ENCODE measurements at places on chromosomes 13 and 19.

DNA sequence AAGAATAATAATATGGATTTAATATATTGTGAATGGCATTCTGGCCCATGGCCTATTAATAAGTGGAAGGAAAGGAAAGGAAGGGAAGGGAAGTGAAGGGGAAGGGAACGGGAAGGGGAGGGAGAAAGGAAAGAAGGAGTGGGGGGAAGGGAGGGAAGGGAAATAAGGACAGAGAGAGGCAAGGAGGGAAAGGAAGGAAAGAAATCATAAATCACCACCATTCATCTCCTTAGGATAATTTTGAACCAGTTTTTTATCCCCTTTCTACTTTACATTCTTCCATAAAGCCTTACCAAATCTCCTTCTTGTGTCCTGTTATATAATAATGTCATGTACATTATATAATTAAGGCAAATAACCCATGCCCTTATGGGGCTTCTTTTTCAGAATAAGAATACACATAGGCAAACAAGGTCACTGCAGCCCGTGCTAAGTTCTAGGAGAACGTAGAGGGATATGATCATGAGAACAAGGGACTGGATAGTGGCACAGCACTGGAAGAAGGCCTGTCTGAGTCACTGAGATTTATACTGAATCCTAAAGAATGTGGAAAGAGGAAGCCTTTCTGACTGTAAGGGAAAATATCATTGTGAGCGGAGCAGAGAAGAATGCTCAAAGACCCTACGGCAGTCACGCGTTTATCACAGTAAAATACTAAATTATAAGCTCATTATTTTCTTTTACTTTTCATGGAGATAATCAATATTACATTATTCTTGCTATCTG is 444.5 kb upstream of the GPC6 start:
- no peak for DNase-seq

DNA sequence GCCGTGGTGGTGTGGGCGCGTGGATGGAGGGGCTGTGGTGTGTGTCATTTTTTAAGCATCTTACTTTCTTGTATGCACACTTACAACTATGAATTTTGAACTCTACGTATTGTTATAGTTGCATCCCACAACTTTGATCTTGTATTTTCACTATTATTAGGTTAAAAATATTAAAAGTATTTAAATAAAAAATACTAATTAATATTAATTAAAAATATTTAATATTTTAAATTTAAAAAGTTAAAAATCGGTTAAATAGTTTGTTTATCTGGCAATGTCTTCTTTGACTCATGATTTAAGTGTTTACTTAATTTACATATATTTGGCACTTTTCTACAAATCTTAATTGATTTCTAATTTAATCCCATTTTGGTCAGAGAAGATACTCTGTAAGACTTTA is 17.8 kb upstream of the GJB6 start:
- no peak for DNase-seq

DNA sequence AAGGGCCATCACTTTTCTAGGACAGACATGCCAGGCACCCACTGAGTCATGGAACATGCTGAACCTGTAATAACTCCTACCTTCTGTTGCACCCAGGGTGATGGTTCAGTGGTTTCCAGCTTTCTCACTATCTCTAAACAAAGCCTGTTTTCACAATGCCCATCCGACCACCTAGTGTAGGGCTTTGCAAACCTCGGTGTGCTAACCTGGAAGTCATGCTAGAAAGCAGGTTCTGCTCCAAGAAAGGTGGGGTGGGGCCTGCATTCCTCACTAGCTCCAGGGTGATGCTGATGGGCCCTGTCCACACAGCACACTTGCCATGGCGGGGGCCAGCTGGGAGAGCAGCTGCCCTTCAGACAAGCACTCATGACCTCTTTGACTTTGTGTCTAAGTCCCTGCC is 43.4 kb downstream of the COL4A2 start:
- no peak for DNase-seq

DNA sequence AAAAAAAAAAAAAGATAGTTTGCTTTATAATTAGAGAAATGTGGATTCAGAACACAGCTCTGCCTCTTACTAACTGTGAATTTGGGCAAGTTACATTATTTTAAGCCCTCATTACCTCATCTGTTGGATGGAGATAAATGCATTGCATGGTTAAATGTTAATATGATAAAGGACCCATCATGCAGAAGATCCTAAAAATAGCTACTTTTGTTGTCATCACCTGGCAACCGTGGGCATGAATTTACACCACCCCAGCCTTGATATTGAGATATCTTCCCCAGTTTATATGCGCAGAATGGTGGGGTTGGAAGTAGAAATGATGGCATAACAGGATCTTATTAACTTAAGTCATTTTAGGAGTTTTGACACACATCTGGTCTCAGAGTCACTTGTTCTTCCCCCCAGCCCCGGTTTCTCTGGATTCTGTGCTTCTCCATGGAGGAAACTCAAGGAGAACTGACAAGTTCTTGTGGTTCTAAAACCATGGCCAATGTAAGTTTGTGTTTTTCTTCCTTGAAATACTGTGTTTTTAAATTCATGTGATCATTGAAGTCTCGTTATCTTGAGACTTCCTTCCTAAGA is 8.9 kb downstream of the ZNF546 start:
- DNase-seq, result no peak

DNA sequence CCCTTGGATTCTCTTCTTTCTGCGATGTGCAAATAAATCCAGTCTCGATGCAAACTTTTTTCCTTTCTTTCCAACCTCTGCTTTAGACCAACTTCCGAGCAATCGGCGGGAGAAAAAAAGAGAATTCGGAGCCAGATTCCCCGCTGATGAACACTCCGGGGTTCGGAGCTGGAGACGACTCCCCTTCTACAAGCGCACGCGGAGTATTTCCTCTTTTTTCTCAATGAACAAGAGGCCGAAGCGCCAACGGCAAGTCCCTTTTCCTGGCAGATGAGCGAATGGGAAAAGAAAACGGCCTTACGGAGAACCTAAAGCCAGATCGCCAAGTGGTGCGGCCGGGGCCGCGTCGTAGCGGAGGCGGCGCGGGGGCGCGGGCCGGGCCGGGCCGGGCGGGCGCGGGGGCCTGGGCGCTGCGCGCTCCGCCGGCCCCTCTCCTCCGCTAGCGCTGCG is 250 bp downstream of the SPRY2 start:
- no peak for DNase-seq

- DNase-seq, result no peak
Measured at GRCh38 chr13:54301085-54301484, 1272.5 kb downstream of the OLFM4 start.

DNA sequence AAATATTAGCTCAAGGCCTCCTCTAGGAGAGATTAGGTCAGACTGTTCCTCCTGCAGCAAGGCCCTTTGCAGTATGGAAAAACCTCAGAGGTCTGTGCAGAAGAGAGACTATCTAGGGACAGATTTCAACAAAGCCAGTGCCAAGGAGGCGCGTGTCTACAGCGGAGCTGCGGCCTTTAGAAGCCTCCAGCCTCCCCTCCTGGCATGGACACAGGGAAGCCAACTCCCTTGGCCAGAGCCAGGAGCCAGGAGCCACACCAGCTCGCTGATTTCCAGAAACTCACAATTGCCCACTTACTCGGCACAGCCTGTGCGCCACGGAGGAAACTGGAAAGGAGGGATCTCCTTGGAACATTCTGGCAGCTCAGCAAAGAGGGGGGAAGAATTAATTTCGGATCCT is 63.4 kb downstream of the INSR start:
- DNase-seq, result no peak

DNA sequence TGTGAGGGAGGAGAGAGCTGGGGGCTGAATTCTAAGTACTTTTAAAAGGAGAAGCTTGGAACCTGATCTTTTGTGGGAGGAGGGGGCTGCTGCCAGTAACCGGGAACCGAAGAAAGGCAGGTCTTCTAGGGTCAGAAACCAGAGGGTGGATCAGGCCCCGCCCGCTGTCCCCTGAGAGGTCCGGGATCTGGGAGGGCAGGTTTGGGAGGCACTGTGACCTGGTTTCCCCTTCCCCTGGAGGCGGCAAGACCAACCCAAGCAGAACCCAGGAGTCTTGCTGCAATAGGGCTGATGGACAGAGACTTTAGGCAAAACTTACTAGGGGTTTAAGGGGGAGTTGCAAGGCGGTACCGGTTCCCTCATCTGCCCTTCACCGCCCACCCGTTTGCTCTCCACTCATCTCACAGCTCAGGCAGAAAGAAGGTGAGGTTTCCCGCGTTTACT is 707 bp upstream of the KLK8 start:
- no peak for DNase-seq

DNA sequence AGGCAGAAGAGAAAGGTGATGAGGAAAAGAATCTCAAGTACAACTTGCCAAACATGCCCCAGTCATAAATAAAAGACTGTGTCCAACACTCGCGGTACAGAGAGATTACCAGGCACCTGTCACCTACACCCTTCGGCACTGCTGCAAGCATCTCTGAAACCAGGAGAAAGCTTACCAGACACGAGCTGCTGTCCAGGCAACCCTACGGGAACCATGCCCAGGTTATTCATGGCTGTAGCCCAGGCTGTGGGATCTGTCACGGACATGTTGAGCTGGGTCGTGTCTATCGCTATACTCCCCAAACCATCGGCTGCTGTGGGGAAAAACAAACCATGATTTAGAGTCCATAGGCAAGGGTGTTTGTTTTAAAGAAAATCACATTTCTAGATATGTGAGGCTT is 375.0 kb downstream of the ENOX1 start:
- DNase-seq, result no peak

DNA sequence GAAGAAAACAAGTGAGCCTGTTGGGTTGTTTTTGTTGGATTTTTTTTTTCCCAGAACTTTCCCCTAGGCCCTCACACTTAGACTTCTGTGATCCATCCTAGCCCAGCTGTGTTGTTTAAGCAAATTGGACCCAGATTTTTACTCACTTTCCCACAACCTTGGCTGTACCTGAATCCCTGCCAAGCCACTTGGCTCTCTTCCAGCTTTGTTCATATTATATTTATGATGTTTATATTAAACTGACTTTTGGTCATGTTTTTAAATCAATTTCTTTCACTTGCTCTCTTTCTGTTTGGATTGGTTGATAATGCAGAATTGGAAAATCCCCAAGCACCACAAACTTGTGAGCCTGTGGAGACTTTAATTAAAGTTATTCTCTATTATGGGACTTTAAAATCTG is 16.6 kb downstream of the OLFM4 start:
- no peak for DNase-seq

GRCh38 chr19:34411216-34411615 is 7.0 kb downstream of the PDCD2L start:
- no peak for DNase-seq

DNA sequence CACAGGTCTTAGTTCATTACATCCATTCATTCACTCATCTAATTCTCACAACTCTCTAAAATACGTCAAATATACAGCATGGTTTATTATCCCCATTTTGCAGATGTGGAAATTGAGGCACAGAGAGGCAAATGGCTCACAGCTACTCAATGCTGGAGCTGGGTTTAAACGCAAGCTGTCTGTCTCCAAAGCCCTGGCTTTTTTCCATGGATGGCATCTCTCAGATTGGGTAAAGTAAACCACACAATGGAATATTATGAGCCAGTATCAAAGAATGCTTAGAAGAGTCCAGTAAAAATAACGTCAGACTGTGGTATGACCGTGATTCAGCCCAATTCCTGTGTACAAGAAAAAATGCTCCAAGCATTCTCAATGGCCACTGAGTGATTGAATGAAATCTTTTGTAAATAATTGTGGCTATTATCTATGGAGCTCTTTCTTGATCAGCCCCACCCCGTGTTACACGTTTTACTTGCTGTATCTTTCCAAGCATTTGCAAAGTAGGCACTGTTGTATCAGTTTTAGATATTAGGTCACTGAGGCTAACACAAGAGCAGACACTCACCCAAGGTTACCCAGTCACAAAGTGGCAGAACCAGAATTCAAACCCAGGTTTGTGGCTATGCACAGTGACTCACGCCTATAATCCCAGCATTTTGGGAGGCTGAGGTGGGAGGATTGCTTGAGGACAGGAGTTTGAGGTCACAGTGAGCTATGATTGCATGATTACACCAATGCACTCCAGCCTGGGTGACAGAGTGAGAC is 5.5 kb upstream of the ACP7 start:
- DNase-seq, result no peak

- DNase-seq, result no peak
Measured at GRCh38 chr13:73835138-73835721, 299.0 kb downstream of the KLF12 start.

All from NCI-H510A treated with DMSO at 0.1 percent for 48 hours (cell line).